MM.1S (cell line): ENCODE measurements at places on chromosomes 3 and 15.
A peak's percentile ranks its signal among the peaks of the same experiment; 100 is the strongest.

- no peaks in the 10 kb centered on the region for H3K27me3 ChIP-seq
- no peaks in the 10 kb centered on the region for H3K4me1 ChIP-seq
- no peaks in the 10 kb centered on the region for H3K36me3 ChIP-seq
- no peak overlapping the region for H3K27ac ChIP-seq
These were observed 181.9 kb downstream of the EPHB1 start for GRCh38 chr3:134976948-134977347.

GRCh38 chr3:77411334-77411733, 371.4 kb downstream of the ROBO2 start:
- no peaks in the 10 kb centered on the region for H3K4me1 ChIP-seq
- no peaks in the 10 kb centered on the region for H3K36me3 ChIP-seq
- DNase-seq, result no peak
- no peaks in the 10 kb centered on the region for H3K27me3 ChIP-seq
- no peak overlapping the region for H3K4me3 ChIP-seq

DNA sequence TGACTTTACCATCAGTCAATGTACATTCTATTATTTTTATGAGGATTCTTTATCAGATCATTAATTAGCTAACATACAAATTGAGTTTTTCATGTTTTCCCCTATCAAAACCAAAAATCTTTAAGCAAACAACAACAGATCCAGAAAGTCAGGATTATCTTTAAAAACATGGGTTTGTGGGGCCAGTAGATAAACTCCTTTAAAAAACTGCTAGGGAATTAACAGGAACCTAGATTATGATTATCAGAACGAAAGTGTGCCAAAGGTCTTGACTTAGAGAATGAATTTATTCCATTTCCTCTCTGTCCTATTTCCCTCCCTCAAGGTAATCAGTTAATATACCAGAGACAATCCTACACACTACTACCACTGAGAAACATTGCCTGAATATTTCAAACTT, 13.2 kb upstream of the CCDC13 start:
- no peak overlapping the region for H3K27ac ChIP-seq
- H3K4me3 ChIP-seq, result no peak overlapping the region
- no peaks in the 10 kb centered on the region for H3K4me1 ChIP-seq
- 0 out of 2 replicates have a peak, but pooled peaks cover 4% of the 10 kb centered on the region for H3K36me3 ChIP-seq
- no peaks in the 10 kb centered on the region for H3K27me3 ChIP-seq

- no peak for DNase-seq
- no peak overlapping the region for H3K27ac ChIP-seq
- H3K4me1 ChIP-seq, result peaks cover 21% of the 10 kb centered on the region
- no peaks in the 10 kb centered on the region for H3K36me3 ChIP-seq
- H3K27me3 ChIP-seq, result no peaks in the 10 kb centered on the region
These were observed 83.6 kb downstream of the IGSF11 start for GRCh38 chr3:118951089-118951488.

- H3K27ac ChIP-seq, result no peak overlapping the region
- H3K27me3 ChIP-seq, result no peaks in the 10 kb centered on the region
- H3K4me3 ChIP-seq, result no peak overlapping the region
- no peak for DNase-seq
- H3K4me1 ChIP-seq, result no peaks in the 10 kb centered on the region
- no peaks in the 10 kb centered on the region for H3K36me3 ChIP-seq
These were observed 255.1 kb upstream of the TPM1 start for GRCh38 chr15:62787401-62787800.

DNA sequence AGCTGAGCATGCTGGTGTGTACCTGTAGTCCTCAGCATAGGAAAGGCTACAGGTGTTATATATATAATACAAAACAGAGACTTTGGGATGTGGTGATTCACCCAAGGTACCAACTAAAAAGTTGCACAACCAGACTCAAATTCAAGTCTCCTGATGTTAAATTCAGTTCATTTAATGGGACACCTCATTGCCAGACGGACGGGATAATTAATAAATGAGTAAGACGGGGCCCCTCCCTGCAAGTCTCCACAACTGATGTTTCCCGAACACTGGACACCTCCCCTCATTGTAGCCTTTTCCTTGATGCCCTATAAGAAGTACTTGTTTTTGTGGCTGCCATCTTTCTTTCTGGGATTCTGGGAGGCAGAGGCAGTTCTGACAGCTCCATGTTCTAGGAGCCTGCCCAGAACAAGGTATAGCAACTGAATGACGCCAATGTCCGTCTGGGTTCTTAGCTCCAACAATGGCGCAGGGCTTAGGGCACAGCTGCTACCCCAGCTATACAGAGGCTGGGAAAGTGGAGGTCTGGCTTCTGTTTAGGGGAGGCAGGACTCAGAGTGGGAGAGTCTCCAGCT, 50.7 kb downstream of the CDC25A start:
- no peaks in the 10 kb centered on the region for H3K27me3 ChIP-seq
- H3K4me3 ChIP-seq, result no peak overlapping the region
- no peak for DNase-seq
- peaks cover 4% of the 10 kb centered on the region for H3K4me1 ChIP-seq

DNA sequence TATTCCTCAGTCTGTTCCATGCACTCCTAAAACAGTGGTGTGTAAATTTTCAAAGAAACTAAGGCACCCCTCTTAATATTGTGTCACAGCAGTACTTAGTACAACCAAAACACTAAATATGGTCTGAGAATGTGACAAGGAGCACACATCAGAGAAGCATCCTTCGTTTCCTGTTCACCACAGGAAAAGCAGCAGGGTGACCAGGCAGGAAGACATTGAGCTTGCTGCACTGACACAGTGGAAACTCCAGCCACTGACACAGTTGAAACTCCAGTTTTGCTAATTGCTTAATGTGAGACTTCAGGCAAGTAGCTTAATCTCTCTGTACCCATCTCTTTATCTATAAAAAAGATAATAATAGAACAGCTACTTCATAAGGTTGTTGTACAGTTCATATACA, 353.0 kb upstream of the RORA start:
- H3K27ac ChIP-seq, result no peak overlapping the region
- no peaks in the 10 kb centered on the region for H3K27me3 ChIP-seq
- no peak overlapping the region for H3K4me3 ChIP-seq
- no peaks in the 10 kb centered on the region for H3K36me3 ChIP-seq
- DNase-seq, result no peak
- H3K4me1 ChIP-seq, result no peaks in the 10 kb centered on the region

DNA sequence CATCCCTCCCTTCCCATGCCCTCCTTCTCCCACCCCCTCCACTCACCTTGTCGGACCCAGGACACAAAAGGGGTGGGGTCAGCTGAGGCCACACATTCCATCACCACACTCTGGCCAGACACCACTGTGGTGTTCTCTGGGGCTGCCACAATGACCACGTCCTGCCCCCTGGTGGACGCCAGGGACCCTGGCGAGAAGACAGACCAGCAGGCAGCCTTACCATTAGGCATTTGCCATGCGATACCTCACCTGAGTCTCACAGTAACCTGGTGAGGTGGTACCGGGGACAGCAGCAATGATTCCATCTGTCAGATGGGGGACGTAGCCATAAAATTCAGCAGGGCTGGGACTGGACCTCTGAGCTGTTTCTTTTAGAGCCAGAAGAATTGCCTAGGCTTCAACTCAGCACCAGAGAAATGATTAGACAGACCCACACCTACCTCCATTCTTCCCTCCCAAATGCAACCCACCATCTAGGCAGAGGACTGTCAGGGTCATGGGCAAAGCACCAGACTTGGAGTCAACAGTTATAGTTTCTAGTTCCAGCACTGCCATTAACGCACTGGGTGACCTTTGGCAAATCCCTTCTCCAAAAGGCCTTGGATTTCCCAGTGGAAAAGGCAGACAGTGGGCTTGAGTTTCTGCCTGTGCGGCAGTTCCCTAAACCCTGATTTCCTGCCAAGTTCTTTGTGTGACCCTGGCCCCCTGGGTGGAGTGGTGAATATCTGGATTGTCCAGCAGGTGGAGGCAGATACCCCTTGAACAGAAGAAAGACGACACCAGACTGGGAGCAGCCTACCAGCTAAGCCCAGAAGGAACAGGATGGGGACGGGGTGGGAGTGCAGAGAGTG, 21.8 kb downstream of the IGDCC4 start:
- H3K4me3 ChIP-seq, result no peak overlapping the region
- peaks cover 25% of the 10 kb centered on the region for H3K27me3 ChIP-seq
- no peak overlapping the region for H3K27ac ChIP-seq

- H3K27ac ChIP-seq, result no peak overlapping the region
- H3K4me3 ChIP-seq, result no peak overlapping the region
- H3K4me1 ChIP-seq, result peaks cover 17% of the 10 kb centered on the region
- no peak for DNase-seq
- no peaks in the 10 kb centered on the region for H3K27me3 ChIP-seq
- H3K36me3 ChIP-seq, result no peaks in the 10 kb centered on the region
These were observed 422.4 kb upstream of the ATP11B start for GRCh38 chr3:182370949-182371348.

DNA sequence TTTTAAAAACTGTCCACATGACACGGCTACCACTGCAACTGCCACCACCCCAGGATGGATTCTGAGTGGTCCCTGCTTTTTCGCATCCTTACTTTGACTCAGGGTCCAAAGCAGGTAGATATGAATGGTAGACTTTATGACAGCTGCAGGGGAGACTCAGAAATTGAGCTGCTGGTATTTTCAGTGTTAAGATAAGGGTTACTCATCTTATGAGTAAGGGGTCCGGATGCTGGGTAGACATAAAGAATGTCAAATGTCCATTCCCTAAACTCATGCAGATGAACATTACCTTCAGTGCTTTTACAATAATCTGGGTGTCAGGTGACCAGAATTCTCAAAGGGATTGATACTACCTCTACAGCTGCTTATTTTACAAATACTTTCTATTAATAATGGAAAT, 25.9 kb upstream of the BBX start:
- no peak overlapping the region for H3K27ac ChIP-seq
- no peak overlapping the region for H3K4me3 ChIP-seq
- no peaks in the 10 kb centered on the region for H3K4me1 ChIP-seq
- H3K36me3 ChIP-seq, result no peaks in the 10 kb centered on the region
- DNase-seq, result no peak

DNA sequence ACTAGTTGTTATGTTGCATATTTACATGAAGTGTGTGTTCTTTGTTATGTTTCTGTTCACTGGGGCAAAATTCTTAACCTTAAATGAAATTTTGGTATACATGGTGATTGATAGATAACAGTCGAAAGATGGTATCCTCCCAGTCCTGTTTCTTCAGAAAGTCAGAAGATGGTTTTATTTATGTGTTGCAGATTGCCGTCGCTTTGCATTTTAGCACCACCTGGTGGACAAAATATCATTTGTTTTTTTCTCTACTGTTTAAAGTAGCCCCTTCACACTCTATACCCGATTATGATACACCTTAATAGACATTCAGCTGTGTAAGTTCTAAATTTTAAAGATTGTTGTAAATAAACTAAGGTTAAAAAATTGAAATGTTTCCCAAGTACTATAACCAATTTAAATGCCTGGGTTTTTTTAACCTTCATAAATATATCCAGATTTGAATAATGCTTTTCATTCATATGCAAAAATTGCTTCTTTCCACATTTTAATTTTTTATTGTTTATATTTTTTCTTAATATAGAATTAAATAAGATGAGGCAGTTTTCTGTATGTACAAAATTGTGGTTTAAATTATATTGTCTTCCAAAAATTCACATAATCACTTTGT, 152.2 kb downstream of the ALCAM start:
- no peak overlapping the region for H3K4me3 ChIP-seq
- H3K36me3 ChIP-seq, result no peaks in the 10 kb centered on the region
- H3K27ac ChIP-seq, result no peak overlapping the region

DNA sequence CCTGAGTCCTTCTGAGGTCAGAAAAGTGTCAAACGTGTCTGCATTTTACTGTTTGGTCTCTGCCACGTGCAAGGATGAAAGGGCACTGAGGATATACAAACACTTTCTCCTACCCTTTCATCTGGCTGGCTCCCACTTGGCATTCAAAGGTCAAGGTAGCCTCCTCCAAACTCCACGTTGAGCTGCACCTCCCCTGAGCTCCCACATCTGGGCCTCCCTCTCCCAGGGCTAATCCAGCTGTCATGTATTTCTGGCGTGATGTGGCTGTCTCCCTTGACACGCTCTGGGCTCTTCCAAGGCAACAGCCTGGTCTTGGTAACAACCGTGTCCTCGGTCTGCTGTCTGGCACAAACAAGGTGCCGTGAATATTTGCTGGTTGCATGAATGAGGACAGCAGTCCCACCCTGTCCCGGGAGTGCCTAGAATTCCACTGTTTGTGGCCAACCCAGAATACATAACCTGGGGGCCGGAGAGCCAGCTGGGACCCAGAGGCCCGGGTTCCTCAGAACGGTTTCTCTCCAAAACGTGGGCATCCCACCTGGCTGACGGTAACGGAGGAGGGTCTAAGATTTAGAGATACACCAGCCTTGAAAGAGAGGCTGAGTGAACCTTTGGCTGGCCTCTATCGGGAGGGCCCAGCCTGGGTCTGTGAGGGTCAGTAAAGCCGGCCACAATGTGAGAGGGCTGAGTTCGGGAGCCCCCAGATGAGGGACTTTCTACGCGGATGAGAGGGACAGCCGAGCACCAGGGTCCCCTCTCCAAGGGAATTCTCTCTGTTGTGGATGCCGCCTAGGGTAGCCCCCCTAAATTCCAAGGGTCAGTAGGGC, 767 bp downstream of the GLT8D1 start:
- no peaks in the 10 kb centered on the region for H3K27me3 ChIP-seq
- peak overlapping the region; percentile 85; the same call in 1 of the 2 replicates for H3K27ac ChIP-seq
- H3K4me1 ChIP-seq, result peaks cover 26% of the 10 kb centered on the region
- DNase-seq, result peak; percentile 50

DNA sequence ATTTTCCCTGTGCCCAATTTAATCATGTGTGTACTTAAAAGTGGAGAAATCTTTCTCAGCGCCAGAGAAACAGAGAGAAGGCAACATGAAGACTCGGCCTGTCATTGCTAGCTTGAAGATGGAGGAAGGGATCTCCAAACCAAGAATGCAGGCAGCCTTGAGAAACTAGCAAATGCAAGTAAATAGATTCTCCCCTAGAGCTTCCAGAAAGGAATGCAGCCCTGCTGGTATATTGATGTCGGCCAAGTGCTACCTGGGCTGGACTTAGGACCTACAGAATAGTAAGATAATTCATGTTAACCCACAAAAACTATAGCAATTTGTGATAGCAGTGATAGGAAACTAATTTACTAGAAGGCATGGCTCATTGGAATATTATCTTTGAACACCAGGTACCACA, 150.9 kb upstream of the ABI3BP start:
- peaks cover 10% of the 10 kb centered on the region for H3K4me1 ChIP-seq
- H3K27ac ChIP-seq, result no peak overlapping the region
- no peaks in the 10 kb centered on the region for H3K36me3 ChIP-seq
- DNase-seq, result no peak

DNA sequence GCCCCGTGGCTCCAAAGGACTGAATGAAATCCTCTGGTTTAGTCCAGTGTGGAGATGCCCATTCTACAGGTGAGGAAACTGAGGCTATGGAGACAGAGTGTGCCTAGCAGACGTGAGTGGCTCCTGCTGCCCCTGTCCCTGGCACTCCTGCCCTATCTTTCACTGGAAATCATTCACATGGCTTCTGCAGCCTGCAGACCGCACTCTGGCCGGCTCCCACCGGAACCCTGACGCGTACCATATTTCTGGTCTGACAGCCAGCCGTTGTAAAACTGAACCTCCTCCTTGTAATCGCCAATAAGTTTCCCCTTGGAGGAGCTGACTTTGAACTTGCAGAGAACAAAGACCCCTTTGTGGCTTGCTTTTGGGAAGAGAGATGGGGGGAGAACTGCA, 136.5 kb downstream of the CHSY1 start:
- no peak overlapping the region for H3K4me3 ChIP-seq
- no peaks in the 10 kb centered on the region for H3K27me3 ChIP-seq
- DNase-seq, result no peak
- H3K27ac ChIP-seq, result no peak overlapping the region
- no peaks in the 10 kb centered on the region for H3K36me3 ChIP-seq
- no peaks in the 10 kb centered on the region for H3K4me1 ChIP-seq

- no peak for DNase-seq
- no peaks in the 10 kb centered on the region for H3K36me3 ChIP-seq
- H3K4me3 ChIP-seq, result no peak overlapping the region
These were observed 405.7 kb upstream of the RORA start for GRCh38 chr15:61634837-61635236.
